Endothelial cell of umbilical vein (primary cell): ENCODE measurements at places on chromosomes 3 and 15. TPM values are rescaled to one million over a fixed set of nuclear protein-coding genes. Genes with fewer than 3 reads are reported as not detected.

KY gene
- total RNA-seq, result not detected in 2 replicates

GAP43 gene
- not detected in 2 replicates for total RNA-seq

ARGFX gene
- total RNA-seq, result not detected in 2 replicates

GRK7 gene
- not detected in 2 replicates for total RNA-seq

PAK6 gene
- not detected in 2 replicates for total RNA-seq

RAB6B gene
- total RNA-seq, result 5.0 and 6.7 TPM in 2 replicates

NANOGP8 gene
- not detected in 2 replicates for total RNA-seq

TM4SF18 gene
- 142 and 158 TPM in 2 replicates for total RNA-seq

COL6A6 gene
- total RNA-seq, result not detected in 2 replicates

SPINK8 gene
- not detected in 2 replicates for total RNA-seq

TLR9 gene
- total RNA-seq, result 0.07 TPM in 1 of 2 replicates, not detected in the other

NPAP1 gene
- not detected in 2 replicates for total RNA-seq

FAM81A gene
- 0.32 and 1.2 TPM in 2 replicates for total RNA-seq

SAMMSON gene
- total RNA-seq, result not detected in 2 replicates

MME gene
- total RNA-seq, result 8.4 and 10.5 TPM in 2 replicates

GOLGA6L10 gene
- total RNA-seq, result 3.9 and 4.4 TPM in 2 replicates

ZPLD1 gene
- not detected in 2 replicates for total RNA-seq

GABRR3 gene
- total RNA-seq, result not detected in 2 replicates

RTP4 gene
- total RNA-seq, result 0.22 TPM in 1 of 2 replicates, not detected in the other

CLDN16 gene
- not detected in 2 replicates for total RNA-seq

DET1 gene
- total RNA-seq, result 5.1 and 5.2 TPM in 2 replicates

B4GALT4 gene
- total RNA-seq, result 7.0 and 7.1 TPM in 2 replicates

TMEM266 gene
- total RNA-seq, result not detected in 2 replicates

SENP2 gene
- total RNA-seq, result 38.9 and 40.4 TPM in 2 replicates

SNX1 gene
- 110 and 113 TPM in 2 replicates for total RNA-seq

CHL1 gene
- total RNA-seq, result not detected in 2 replicates

ACAN gene
- not detected in 2 replicates for total RNA-seq

OR4M2 gene
- not detected in 2 replicates for total RNA-seq

XCR1 gene
- total RNA-seq, result not detected in 2 replicates

CFAP100 gene
- not detected in 2 replicates for total RNA-seq

PLOD2 gene
- total RNA-seq, result 193 and 228 TPM in 2 replicates

FEZF2 gene
- not detected in 2 replicates for total RNA-seq

CD86 gene
- not detected in 2 replicates for total RNA-seq

ITIH3 gene
- not detected in 2 replicates for total RNA-seq

DALRD3 gene
- total RNA-seq, result 20.4 and 22.7 TPM in 2 replicates

RBPMS2 gene
- total RNA-seq, result 7.6 and 7.8 TPM in 2 replicates

BUB1B gene
- total RNA-seq, result 65.6 and 69.8 TPM in 2 replicates

NXPE3 gene
- 19.9 and 20.3 TPM in 2 replicates for total RNA-seq

INKA1 gene
- total RNA-seq, result 24.0 and 26.5 TPM in 2 replicates

STAB1 gene
- total RNA-seq, result 340 and 369 TPM in 2 replicates

PLCL2 gene
- 9.6 and 10.7 TPM in 2 replicates for total RNA-seq
